ENCODE measurements at places on chromosomes 1 and 21.

- no peak for DNase-seq
Observed at GRCh38 chr1:98316286-98316905, 345.1 kb upstream of the SNX7 start.

DNA sequence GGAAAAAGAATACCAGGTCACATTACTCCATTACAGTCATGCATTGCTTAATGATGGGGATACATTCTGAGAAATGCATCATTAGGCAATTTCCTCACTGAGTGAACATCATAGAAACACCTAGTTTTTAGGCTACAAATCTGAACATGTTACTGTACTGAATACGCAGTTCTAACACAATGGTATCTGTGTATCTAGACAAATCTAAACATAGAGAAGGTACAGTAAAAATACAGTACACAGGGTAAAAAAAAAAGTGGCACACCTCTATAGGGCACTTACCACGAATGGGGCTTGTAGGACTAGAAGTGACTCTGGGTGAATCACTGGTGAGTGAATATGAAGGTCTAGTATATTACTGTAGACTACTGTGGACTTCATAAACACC, 115.7 kb downstream of the AKT3 start:
- no peak for DNase-seq

DNA sequence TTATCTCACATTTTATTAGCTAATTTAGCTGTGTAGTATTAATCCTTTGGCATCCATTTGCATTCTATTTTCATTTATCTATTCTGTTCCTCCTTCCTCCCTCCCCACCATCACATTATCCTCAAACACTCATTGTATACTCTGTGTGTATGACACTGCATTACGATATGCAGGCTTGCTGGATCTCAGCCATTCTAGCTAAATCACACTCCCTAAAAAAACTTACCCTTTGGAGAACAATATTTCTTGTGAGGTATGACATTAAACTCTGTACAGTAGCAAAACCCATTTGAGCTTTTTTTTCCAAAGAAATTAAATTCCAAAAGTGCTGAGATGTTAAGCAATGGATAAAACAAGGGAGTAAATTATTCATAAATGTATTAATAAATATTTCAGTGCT, 11.4 kb upstream of the RAB3GAP2 start:
- no peak for DNase-seq

GRCh38 chr1:76068542-76068941, 6.0 kb upstream of the ST6GALNAC3 start:
- no peak for DNase-seq

DNA sequence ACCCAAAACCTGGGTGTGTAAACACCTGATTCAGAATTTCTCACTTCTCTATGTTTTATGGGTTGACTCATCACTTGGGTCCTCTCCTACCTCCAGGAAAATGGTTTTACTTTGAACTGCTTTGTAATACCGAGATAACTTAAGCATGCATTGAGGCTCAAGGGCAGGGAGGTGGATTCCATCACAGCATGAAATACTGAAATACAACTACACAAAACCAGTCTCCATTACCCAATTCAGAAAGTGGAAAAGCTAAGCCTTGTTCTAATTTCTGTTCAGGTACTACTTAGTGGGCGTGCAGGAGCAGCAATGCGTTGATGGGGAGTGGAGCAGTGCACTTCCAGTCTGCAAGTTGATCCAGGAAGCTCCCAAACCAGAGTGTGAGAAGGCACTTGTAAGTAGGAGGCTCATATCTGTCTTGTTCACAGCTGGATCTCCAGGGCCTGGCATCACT, 6.1 kb upstream of the C4BPA start:
- DNase-seq = no peak

GRCh38 chr1:165832902-165833301, 5.5 kb downstream of the UCK2 start:
- DNase-seq = no peak

DNA sequence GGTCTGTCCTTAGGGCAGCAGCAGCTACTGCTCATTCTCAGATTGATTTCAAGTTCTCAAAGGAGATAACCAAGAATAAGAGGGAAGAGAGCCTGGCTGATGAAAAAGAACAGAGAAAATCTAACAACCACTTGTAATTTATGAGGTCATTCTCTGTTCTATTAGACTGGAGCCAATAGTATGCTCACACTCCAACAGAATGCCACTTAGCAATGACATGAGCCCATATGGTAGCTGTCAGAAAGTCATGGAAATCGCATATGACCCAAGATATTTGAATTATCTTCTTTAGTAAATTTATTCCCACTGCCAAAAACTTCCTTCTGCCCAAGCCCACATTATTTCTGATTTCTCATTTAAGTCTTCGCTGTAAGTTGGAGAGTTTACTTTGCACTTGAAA, 53.7 kb upstream of the PLA2G4A start:
- no peak for DNase-seq

DNA sequence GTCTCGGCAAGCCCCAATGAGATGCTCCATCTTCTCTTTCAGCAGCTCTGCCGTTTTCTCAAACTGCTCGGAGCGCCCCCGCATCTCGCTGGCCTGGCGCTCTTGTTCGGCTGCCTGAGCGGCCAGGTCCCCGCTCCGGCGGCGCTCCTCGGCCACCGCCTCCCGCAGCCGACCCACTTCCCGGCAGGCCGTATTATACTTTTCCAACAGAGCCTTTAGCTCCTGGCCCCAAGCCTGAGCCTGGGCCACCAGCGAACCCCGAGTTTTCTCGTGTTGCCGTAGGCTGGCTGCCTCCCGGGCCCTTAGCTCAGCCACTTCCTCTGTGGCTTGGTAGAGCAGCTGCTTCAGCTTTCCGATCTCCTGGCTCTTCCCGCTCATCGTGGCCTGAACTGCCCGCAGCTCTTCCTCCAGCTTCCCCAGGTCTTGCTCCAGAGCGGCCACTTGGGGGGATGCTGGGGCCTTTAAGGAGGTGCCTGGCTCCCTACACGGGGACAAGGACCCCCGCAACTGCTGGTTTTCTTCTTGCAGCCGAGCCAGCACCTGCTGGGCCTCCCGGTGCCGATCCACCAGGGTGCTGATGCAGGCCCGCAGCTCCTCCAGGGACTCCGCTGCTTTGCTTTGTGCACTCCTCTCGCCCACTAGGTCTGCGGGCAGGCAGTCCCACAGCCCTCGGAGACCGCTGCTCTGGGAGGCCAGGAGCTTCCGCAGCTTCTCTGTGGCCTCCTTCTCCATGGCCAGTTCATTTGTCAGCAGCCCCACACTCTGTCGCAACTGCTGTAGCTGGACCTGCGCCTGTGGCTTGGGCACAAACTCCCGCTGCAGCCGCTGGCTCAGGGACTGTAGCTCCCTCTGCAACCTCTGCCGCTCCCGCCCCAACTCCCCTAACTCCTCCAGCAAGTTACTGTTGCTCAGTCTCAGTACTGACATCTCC, 13.4 kb upstream of the PIAS3 start:
- peak; percentile 5 for DNase-seq

GRCh38 chr1:238826891-238827290, 559.5 kb upstream of the CHRM3 start:
- DNase-seq = no peak

- DNase-seq = no peak
Observed at GRCh38 chr1:36464605-36465393, 615 bp upstream of the MRPS15 start.

DNA sequence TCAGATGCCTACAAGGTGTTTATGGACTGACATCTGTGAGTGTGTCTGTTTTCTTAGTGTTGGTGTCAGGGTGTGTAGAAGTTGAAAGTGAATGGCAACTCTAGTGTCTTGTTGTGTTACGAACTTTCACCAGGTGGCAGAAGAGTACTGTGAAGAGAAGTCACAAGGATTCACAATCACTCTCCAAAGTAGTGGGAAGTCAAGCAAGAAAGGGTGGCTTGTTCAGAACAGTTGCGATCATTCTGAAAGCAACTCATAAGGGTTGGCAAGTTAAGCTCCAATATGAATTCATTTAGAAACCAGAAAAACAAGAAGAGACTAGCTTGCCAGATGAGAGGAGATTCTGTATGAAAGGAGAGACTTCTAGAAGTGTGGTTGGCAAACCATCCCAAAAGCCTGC, 86.1 kb downstream of the FASLG start:
- DNase-seq = no peak
